ENCODE measurements at places on chromosomes 16 and 17. TPM values are rescaled to one million over a fixed set of nuclear protein-coding genes. Genes with fewer than 3 reads are reported as not detected.

DNA sequence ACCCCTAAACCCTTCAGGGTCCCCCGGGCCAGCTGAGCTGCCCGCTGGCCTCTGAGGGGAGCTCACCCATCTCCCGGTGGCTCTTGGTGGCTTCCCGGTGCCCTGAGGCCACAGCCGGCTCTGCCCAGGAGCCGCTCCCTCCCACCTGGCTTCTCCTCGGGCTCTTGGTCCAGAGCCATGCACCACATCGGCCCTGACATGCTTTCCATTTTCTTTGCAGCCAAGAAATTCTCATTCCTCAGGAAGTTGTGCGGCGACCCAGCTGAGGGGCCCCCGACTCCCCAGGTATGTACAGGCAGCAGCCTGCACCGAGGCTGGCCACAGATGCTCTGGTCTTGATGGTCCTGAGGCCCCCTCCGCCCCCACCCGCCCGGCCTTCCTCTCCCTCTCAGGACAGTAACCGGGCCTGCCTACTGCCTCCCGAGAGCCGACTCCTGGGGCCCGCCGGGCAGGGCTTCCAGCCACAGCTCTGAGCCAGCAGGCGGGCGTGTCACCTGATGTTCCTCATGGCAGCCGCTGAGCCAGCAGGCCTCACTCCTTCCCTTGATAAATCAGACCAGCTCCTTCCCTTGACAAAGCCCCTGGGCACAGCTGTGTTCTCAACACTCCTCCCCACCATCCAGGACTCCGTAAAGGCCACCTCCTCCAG is 28.4 kb upstream of the ZFPM1 start:
- DNase-seq, result no peak

DNA sequence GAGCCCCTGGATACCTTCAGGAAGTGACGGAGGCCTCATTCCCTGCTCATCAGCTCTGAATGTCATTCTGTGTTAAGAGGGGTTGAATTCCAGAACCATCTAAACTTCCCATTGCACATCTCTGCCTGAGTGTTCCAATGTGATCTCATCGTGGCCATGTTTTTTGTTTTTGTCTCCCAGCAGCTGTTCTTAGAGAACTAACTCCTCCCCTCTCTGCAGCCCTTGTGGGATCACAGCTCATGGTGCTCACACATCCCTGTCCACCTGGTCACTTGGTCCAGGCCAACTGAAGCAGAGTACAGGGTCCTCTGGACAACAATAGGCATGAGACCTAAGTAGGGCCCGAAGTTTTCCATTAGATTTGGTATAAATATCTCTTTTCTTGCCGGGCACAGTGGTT is 6.0 kb upstream of the SYT17 start:
- DNase-seq, result no peak

- no peak for DNase-seq
Observed at GRCh38 chr16:4481526-4481925, 5.3 kb downstream of the HMOX2 start.

- no peak for DNase-seq
Observed at GRCh38 chr16:89146211-89147005, 25.1 kb upstream of the CDH15 start.

DNA sequence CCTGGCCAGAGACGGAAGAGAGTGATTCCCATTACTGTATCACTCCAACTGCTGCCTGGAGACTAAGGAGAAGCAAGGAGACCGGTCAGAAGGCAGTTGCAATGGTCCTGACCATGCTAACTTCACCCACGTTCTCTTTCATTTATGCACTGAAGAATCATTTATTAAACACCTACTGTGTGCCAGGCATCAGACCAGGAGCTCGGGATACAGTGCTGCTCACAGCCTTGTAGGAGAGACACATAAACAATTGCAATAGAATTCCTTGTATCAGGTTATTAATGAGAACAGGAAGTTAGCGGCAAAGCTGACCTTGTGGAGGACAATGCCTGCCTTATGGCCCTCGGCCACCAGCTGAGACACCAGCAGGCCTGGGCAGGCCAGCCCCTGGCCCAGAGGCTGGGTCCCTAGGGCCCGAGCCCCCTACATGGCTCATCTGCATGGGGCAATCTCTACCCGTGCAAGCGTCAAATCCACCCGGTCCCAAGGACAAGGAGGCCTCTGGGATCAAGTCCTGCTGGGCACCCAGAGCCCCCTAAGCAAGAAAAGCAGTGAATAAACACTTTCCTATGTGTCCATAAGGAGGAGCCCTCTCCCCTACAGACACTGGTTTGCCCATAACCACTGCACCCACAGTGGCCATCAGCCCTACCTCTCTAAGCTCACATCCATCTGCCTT is 8.6 kb upstream of the ENPP7 start:
- DNase-seq, result no peak

DNA sequence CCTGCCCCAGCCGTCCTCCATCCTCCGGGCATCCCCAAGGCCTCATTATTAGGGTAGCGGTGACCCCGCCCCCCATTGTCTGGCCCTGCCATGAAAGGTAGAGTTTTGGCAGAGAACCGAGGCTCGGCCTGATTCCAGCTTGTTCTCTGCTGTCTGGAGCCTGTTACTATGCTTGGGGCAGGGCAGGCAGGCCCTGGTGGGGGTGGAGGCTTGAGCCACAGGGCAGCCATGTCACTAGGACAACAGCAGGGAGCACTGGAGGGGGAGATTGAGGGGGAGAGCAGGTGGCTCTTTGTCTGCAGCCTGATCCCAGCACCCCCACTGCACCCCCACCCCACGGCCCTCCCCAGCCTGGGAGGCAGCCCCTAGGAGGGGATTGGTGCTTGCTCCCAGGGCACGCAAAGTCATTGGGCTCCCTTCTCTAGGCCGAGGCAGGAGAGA is 15.4 kb downstream of the RHBDL3 start:
- DNase-seq, result no peak

DNA sequence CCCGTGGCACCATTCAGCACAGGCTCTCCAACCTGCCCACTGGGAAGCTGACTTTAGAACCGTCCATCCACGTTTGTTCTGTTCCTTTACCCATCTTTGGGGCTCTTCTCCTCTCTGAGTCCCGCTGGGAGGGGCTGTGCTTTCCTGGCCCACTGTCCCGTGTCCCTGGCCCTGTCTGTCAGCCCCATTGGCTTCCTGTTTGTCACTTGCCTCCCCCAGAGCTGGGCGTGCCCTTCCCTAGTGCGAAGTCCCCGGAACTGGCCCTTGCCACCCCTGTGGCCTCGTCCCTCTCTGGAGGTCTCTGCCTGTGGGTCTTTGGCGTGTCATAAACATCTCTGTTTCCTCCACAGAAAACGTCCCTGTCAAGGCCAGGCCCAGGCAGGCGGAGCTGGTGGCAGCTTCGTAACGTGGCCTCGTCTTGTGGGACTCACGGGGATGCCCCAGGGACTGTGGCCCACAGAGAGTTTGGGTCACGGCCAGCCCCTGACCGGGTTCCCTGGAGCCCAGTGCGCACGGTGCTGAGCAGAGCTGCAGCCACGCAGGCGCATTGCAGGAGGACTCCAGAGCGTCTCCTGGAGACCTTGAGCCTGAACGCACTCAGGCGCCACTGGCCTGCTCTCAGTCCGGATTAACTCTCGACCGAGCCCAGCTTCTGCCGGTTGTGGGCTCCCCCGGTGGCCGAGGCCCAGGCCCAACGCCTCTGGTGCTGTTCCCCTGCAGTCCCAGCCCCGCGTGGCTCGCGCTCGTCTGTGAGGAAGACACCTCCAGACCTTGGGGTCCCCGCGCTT is 7.3 kb downstream of the CHMP6 start:
- DNase-seq, result no peak

- DNase-seq, result no peak
Observed at GRCh38 chr17:57373756-57374155, 117.4 kb downstream of the MSI2 start.

DNA sequence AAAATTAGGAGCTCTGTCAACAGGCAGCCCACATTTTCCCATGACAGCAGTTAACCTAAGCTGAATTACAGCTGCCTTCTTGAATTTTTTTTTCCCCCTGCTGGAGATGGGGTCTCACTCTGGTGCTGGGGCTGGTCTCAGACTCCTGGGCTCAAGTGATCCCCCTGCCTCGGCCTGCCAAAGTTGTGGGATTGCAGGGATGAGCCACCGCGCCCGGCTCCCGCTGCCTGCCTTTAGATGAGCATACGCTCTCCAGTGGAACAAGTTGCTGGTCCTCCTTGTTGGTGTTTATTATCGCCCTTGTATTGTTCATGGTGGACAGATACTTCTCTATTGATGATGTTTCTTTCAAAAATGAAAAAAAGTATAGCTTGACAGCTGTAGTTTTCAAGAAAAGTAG is 15.6 kb downstream of the PAFAH1B1 start:
- DNase-seq, result no peak

GRCh38 chr17:6894206-6894528 is 62.6 kb upstream of the TEKT1 start:
- DNase-seq, result no peak

DNA sequence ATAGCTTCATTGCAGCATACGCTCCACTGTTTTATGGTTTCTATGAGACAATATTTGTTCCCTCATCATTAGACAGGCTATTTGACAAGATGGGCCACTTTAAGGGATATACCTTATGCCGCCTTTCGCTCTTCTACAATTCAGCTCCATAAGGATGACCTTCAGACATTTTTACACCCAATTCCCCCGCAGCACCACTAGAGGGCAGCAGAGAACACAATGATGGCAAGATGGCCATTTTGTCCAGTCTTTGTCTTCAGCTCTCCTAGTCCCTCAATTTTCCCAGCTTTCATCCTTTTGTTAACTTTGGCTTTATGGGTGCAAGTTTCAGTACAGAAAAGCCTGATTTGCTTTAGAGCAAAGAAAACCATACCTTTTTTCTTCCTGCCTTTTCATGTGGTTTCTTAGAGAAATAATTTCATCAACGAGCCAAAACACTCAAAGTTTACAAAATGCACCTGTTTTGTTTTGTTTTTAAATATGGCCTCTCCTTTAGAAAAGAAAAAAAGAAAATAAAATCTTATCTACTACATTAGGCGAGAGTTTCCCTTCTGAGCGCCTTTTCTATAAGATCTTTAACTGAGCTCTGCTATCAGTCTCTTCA is 355.3 kb downstream of the TOX3 start:
- DNase-seq, result no peak

DNA sequence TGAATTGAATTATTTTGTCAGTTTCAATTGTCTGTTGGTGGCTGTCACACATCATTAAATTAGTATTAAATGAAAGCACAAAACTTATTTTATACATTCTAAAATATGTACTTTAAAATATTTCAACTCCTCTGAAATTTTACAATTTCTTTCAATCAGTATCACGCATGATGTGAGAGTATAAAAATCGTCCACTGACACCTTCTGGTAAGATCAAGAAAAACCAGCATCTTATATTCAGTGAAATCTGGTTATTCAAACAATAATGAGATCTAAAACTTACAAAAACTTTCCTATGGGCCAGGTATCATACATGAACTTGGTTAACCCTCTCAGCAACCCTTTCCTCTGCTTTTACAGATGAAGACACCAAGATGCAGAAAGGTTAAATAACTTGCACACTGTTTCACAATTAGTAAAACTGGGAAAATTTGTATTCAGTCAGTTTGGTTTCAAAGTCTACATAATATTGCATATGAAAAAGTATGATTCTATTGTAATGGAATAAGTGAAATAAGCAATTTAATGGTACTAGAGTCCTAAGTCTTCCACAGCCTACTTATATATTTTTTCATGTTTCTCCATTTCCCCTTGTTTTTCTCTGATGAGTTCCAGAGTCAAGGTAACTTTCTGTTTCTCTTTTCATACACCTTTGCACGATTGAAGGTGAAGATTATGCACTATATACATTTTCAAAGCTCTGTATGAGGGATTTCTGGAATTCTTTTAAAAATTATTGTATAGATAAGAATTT is 58.7 kb downstream of the EFCAB5 start:
- no peak for DNase-seq

DNA sequence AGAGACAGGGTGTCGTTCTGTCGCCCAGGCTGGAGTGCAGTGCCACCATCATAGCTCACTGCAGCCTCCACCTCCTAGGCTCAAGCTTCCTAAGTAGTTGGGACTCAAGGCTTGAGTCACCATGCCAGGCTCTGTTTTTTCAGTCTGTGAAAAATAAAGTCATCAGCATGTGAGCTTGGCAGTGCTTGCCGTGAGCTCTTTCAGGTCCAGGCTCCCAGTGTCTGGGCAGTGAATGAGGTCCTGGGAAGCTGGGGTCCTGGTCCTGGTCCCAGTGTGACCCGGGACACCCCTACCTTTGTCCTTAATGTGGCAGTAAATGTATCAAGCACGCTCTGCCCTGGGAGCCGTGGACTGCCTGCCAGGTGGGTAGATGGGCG is 22.9 kb upstream of the RPL13 start:
- DNase-seq, result no peak

GRCh38 chr17:42354956-42355843 is 33.0 kb downstream of the STAT3 start:
- no peak for DNase-seq

DNA sequence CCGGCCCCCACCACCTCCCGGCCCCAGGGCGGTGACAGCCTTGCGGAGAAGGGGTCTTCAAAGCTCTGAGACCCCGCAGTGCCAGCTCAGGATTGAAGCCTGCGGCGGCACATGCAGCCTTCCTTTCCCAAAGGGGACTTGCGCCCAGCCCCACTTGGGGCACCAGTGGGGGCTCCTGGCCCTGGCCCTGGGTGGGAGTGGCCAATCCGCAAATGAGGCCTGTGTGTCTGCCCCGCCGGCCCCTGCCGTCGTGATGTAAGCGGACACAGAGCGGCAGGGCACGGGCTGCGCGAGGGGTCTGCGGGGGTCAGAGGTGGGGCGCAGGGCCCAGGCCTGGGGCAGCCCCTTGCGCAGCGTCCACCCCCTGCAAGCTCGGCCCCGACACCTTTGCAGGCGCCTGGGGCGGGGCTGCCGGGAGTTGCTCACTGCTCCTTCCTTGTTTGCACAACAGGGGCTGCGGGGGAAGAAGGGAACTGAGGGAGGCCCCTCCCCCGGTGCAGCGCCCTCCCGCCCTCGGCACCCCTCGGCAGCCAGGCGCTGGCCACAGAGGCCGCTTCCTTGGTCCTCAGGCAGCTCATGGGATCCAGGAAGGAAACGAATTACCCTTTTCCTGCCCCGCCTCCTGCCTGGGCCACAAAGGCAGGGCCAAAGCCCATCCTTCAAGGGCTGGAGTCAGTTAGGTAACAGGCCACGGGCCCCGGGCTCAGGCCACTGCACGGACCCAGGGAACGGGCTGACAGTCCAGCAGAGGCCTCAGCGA is 2.9 kb downstream of the SLC16A3 start:
- DNase-seq, result no peak

- DNase-seq, result no peak
Observed at GRCh38 chr17:76048025-76048605, 21.0 kb upstream of the EVPL start.

- no peak for DNase-seq
Observed at GRCh38 chr16:55091213-55091870, 160.7 kb downstream of the IRX5 start.

DNA sequence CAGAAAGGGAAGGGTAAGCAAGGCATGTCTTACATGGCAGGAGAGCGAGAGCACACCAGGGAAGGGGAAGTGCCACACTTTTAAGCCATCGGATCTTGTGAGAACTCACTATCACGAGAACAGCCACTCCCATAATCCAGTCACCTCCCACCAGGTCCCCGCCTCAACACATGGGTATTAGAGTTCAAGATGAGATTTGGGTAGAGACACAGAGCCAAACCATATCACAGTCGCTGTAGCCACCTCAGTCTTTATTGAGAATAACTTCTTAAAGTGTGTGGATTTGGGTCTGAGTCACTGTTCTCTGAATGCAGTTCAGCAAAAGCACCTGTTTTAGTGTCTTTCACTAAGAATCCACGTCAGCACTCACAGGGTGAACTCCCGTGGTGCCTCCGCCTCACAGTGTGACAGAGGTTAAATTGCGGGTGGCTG is 195.2 kb upstream of the CHMP6 start:
- no peak for DNase-seq

Gene THOC6
- total RNA-seq, result 12.2 TPM

Gene TP53TG3F
- total RNA-seq, result not detected

Gene GID4
- 8.6 TPM for total RNA-seq

Gene EXOC3L1
- total RNA-seq, result 0.25 TPM

Gene STAC2
- total RNA-seq, result not detected

Gene KRT13
- total RNA-seq, result 0.96 TPM

Gene PPL
- 26.5 TPM for total RNA-seq

Gene ABCC3
- 1.3 TPM for total RNA-seq

Measured in kidney epithelial cell (primary cell).